Kidney capillary endothelial cell (primary cell): ENCODE measurements at places on chromosomes 12 and 14.
A peak's percentile ranks its signal among the peaks of the same experiment; 100 is the strongest.

DNA sequence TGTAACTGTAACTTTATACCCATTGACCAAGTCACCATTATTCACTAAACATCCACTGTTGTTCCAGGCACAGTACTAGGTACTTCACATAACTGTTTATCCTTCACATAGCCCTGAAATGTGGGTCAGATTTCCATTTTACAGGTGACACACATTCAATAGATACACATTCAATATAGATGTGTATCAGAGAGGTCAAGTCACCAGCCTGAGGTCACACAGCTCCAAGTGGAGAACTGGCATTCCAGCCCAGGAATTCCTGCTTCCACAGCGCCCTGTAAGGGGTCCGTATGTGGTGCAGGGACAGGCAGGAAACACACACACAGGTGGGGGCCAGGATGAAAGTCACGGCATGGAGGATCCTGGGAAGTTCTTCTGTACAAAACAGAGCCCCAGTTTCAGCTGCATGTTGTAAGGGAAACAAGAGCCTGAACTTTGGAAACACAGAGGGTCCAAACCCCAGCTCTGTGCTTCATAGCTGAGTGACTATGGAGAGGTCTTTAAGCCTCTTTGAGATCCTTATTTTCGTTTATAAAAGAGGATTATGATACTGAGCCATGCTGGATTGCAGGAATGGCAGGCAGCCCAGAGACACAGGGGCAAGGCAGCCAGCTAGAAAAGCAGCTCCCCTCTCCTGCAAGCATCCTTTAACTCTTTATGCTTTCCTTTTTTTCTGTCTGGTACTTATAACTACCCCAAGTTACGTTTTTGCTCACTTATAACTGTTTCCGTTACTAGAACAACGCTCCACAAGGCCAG, 50.3 kb upstream of the DICER1 start:
- no peak for DNase-seq

DNA sequence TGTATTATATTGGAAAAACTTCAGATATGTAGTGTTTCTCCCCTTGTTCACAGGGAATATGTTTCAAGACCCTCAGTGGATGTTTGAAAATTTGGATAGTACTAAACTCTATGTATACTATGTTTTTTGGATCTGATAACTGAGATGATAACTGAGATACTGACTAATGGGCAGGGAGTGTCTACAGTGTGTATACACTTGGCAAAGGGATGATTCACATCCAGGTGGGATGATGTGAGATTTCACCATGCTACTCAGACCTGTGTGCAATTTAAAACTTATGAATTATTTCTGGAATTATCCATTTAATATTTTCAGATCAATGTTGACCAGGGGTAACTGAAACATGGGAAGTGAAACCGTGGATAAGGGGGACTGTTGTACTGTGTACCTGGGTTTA, 13.8 kb downstream of the RAD51B start:
- no peak for DNase-seq

DNA sequence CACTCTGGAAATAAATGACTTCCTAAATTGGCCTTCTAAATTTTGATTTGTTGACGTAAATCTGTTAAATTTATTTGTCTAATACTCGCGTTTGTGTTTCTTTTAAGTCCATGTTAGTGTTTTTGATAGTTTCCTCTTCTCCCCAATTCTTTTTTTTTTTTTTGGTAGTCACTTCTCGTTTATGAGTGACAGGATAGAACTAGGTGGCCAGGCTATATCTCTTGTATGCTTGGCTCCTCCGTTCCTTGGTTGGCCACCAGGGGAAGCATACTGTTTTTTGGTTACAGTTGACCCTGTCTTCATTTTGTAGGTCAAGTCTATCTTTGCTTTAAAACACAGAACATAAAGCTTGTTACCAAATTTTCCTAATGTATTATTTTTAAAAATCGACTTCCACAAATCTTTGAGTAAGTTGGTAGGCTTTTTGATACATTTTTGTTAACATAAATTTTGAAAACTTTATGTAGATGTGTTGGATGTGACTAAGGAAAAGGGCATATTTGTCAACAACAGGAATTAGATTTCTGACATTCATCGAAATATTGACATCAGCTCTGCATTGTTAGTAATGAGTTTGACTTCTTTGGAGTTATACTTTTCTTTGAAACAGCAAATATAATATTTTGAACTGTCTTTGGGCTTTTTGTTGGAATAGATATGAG, 2.2 kb downstream of the RCOR1 start:
- peak; percentile 75 for DNase-seq

DNA sequence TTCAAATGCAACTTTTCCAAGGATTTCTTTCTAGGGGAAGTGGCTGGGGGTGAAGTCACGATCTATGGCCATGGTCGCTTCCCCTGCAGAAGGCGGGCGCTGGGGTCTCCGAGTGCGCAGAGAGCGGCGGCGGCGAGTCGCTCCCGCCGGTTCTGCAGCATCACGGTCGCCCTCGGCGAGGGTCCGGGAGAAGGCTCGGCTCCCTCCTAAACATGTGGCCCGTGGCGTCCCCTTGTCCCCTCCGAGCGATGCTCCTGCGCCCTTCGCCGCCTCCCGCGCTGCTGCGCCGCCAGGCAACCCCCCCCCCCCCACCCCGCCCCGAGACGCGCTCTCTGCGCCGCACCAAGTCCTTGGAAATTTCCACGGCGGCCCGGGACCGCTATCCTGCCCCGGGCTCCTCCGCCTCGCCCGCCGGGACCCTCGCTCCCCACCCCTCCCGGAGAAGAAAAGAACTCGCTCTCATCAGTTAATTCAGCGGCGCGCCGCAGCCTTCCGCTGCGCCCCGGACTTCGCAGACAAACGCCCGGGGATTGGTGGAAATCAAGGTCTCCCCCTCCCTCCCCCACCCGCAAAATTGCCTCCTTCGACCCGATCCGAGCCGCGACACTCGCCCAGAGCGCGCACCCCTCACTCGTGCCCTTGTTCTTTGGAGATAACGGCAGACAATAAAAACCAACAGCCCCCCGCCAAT, at the start of gene ST8SIA1:
Gene ST8SIA1, minus strand, starts transcription at position 298 of the 691 bp plus-strand sequence. CDS start 475 bp downstream, outside the sequence.
- no peak for DNase-seq

GRCh38 chr12:1132311-1132710, 141.3 kb downstream of the ERC1 start:
- no peak for DNase-seq

DNA sequence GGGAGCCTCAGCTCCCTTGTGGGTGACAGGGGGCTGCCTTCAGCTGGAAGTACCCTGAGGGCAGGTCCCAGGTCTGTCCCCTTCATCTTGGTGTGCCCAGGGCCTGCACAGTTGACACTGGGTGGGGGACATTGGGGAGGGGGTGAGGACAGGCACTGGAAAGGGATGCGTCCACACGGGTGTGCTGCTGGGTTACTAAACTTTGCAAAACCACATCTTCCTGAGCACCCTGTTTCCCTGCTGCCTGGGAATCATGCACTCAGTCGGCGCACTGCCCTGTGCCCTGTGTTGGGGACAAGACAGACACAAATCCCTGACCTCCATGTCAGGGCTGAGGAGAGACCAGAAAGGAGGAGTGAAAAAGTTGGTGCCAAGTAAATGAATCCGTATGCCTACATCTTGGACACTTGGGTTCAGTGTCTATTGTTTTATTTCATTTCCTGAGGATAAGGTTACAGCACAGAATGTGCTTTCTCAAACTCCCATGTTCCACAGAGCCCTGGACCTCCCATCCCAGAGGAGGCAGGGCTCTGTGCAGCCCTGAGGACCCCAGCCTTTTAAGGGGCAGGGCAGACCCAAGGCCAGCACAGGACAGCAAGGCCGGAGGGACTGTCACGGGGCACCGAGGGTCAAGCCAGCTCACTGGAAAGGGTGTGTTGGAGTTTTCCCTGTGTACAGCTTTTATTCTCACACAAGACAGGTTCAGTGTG, 2.9 kb upstream of the SLC25A29 start:
- DNase-seq, result no peak

- DNase-seq, result no peak
Observed at GRCh38 chr12:96774496-96775256, 132.4 kb upstream of the NEDD1 start.

GRCh38 chr14:35438910-35439713, 34.6 kb upstream of the NFKBIA start:
- no peak for DNase-seq

GRCh38 chr12:94973221-94973620, 30.3 kb downstream of the NDUFA12 start:
- DNase-seq, result no peak

- DNase-seq, result no peak
Observed at GRCh38 chr14:92959189-92959531, 36.2 kb downstream of the CHGA start.

DNA sequence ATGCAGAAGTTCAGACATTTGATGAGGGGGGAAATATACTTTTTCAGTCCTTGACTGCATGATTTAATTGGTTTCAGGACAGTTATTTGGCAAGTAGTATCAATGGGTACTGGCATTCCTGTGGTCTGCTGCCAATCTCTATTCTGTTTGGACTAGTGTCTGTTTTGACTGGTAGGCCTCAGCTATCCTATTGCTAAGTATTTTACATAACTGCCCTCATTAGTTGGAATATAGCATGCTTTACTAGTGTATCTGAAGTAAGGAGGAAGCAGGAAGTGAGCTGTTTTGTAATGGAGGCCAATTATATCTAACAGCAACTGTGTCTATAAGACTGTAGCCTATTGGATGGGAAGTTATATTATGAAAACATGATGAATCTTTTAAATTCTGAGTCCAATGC, 104.3 kb downstream of the FLRT2 start:
- no peak for DNase-seq

DNA sequence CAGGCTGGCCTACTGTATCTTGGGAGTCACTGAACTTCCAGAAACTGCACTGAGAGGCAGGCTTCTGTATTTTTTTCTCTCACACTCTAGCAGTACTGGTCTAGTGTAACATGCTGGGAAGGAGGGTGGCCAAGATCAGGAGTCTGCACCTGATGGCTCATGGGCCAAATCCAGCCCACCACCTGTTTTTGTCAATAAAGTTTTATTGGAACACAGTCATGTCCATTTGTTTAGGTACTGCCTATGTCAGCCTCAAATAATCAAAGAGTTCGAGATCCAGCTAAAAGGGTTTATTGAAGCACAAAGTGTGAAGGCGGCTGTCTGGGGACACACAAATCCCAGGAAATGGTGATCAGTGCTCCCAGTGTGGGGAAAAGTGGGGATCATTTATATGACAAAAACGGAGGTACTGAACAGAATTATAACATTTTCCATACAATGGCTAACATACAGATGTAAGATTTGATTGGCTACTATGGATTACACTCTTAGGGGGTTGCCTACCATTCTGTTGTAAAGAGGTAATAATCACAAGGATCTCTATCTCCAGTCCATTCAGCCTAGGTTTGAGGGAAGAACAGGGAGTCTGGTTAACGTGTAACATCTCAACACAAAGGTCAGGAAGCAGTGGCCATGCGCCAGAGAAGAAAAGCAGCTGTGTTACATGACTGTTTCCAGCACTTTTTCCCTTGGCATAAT, 12.9 kb downstream of the USP30 start:
- DNase-seq, result no peak

- DNase-seq, result no peak
Observed at GRCh38 chr12:14827043-14827442, 13.1 kb upstream of the SMCO3 start.

- DNase-seq, result no peak
Observed at GRCh38 chr12:66241061-66242043, 52.3 kb downstream of the IRAK3 start.

- no peak for DNase-seq
Observed at GRCh38 chr12:24759155-24759554, 189.7 kb downstream of the BCAT1 start.

DNA sequence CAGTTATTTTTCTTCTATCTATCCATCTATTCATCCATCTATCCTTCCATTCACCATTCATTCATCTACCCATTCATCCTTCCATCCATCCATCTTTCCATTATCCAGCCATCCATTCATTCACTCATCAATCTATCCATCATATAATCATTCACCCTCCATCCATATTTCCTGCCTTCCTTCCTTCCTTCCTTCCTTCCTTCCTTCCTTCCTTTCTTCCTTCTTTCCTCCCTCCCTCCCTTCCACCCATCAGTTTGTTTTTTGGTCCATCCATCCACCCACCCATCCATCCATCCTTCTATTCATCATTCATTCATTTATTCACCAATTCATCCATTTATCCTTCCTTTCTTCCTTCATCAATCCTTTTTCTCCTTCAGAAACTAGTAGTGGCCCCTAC, 34.3 kb upstream of the NOS1 start:
- DNase-seq, result no peak
